ENCODE measurements at places on chromosomes 6 and 20. TPM values are rescaled to one million over a fixed set of nuclear protein-coding genes. Genes with fewer than 3 reads are reported as not detected.
A peak's percentile ranks its signal among the peaks of the same experiment; 100 is the strongest.

CALHM4 gene
- not detected for total RNA-seq

SNAI1 gene
- total RNA-seq = 3.2 TPM

DDO gene
- total RNA-seq = 5.6 TPM

SIGLEC1 gene
- total RNA-seq = 8.2 TPM

FHL5 gene
- total RNA-seq = 4.3 TPM

DNA sequence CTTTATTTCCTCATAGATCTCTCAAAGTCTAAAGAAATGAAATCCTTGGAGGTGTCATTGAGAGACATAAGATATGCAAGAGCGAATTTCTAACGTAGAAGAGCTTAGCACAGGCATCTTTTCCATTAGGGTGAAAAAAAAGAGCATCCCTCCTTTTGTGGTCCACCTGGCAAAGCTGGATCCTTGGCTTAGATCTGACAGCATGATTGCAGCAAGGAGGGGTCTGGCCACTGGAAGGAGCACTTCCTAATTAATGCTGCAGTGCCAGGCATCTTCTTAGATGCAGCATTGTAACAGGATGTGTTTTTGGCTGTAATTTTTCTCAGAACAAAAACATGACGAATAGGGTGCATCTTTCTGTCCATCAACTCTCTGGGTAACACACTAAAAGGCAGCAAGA is 60.1 kb upstream of the TFAP2D start:
- DNase-seq = no peak

DNA sequence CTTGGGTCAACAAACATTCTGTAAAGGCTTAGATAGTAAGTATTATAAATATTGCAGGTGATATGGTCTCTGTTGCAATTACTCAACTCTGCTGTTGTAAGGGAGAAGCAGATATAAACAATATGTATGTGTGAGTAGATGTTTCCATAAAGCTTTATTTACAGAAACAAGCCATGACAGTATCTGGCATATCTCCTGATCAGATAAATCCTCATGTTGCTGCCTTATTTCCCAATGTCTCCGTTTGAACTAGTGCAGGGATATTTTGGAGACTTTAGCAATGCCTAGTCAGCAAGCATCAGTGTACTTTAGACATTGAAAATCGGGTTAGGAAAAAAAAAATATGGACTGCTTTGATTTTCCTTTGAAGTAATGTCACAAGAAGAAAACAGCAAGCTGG is 96.1 kb downstream of the LAMA2 start:
- DNase-seq = no peak

GRCh38 chr20:24981282-24981681 is 11.3 kb downstream of the APMAP start:
- no peak for DNase-seq

DNA sequence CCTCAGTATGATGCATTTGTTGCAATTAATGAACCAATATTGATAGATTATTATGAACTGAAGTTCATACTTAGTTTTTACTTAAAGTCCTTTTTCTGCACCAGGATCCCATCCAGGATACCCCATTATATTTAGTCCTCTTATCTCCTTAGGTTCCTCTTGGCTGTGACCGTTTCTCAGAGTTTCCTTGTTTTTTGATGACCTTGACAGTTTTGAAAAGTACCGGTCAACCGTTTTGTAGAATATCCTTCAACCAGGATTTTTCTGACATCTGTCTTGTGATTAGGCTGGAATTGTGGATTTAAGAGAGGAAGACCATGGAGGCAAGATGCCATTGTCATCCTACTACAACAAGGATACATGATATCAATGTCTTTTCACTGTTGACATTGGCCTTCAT is 98.0 kb upstream of the F13A1 start:
- no peak for DNase-seq

DNA sequence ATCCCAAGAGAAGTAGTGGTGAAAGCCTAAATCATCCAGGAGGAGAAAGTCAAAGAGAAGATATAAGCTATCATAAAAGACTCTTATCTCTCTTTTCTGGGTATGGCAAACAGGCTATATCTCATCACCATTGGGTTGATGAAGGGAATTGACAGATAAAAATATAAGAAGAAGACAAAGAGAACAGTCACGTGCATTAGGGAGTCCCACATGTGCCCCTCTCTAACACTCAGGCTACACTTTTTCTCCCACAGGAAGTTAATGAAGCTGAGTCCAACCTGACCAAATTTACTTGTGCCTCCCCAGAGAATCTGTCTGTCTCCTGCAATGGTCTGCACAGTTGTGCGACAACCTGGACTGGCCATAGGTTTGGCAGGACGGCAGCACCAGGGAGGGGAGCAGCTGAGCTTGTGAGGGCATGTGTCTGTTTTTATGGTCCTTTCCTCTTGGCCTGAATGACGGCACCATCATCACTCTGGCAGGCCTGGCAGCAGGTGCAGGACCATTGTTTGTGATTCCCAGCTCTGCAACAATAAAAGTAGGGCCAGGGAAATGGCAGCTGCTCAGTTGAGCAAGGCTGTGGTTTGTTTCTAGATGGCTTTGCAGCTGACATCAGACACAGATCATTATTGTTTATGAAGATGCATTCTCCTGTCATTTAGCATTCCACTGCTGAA is 144.5 kb upstream of the MCHR2 start:
- no peak for DNase-seq

DNA sequence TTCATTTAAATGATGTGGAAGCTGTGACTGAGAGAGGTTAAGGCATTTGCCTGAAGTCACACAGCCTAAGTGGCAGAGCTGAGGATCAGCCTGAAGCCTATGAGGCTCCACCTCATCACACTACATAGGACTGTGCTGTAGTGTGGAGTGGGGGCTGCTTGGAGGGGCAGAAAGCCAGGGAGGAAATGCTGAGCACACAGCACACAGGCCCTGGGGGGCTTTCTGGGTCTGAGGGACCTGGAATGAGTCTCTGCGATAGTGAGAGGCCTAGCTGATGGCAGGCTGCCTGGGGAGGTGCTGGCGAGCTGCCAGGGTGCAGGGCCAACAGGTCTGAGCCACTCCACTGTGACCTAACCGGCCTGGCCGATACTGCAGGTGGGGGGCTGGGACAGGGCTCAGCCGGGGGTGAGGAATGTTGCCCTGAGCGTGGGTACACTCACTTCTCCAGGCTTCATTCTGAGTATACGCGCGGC is 2.2 kb upstream of the ARHGAP40 start:
- DNase-seq = peak; percentile 42

GRCh38 chr6:40732878-40733277 is 145.7 kb upstream of the LRFN2 start:
- no peak for DNase-seq

DNA sequence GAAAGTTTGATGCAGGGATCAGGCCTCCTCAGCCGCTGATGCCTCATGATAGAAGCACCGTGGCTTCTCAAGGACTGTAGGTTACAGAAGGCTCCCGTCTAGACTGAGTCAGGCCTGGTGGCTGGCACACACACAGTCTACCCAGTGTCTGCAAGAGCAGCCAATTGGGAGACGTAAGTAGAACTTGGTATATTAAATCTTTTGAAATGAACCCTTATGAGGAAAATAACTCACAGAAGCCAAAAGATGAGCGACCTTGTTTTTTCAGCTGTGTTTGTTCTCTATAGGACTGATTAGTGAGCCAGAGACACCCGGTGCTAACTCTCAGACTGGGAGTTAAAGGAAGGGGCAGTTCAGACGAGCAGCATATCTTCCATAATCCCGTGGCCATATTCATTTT is 5.9 kb upstream of the PDE10A start:
- no peak for DNase-seq

GRCh38 chr6:48505621-48506020 is 394.6 kb upstream of the PTCHD4 start:
- DNase-seq = no peak

GRCh38 chr6:41934278-41935192 is 7.1 kb downstream of the CCND3 start:
- no peak for DNase-seq

Measured in mucosa of gallbladder (tissue), 1 donor.